Esophagus muscularis mucosa (tissue), 4 donors: ENCODE measurements at places on chromosomes 5 and 9. TPM values are rescaled to one million over a fixed set of nuclear protein-coding genes. Genes with fewer than 3 reads are reported as not detected.

DNA sequence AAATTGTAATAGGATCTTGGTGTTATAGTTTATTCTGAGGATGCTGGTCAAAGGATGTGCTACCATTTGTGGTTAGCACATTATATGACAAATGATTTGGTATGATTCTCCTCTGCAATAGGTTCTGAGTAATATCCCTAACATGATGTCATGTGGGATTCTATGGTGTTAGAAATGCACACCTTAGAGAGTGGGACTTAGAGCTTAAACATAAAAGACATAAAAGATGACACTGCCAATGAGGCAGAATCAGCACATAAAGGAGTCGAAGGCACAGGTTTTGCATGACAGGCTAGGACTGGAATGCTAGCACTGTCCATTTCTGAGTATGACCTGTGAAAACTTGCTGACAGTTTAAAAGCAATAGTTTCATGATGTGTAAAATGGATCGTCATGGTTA is 100.4 kb downstream of the OSTF1 start:
- DNase-seq, result no peak

DNA sequence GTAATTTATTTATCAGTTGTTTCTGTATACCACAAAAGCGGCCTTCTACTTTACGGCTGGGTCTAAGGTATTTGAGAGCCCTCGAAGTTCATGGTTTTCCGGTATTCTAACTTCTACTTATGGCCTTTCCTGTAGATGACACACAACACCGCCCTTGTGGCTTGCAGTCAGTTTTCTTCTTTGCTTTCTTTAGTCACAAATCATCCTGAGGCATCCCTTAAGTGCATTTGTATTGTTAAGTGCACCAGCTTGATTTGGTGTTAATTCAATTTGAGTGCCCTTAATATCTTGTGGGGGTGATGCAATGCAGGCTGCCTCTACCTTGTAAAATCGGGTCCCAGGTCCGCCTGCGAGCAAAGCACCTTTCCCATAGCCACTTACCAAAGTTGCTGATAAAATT is 511.9 kb downstream of the CCDC171 start:
- no peak for DNase-seq

DNA sequence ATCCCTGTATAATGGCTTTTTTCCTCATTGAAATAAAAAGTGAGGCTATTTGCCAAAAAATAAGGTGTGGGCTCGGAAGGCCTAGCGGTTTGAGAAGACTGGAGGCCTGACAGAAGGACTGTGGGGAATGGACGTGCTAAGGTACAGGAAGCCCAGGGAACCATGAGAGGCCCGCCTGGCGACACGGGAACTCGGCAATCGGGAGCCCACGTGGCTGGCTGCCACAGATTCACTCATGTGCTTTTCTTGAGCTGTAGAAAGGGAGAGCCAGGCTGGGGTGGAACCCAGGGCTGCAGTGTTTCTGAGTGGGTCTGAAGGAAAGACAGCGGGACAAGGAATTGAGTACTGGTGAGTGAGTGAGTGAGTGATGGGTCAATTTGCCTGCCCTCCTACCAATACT is 11.9 kb upstream of the DDX41 start:
- no peak for DNase-seq

DNA sequence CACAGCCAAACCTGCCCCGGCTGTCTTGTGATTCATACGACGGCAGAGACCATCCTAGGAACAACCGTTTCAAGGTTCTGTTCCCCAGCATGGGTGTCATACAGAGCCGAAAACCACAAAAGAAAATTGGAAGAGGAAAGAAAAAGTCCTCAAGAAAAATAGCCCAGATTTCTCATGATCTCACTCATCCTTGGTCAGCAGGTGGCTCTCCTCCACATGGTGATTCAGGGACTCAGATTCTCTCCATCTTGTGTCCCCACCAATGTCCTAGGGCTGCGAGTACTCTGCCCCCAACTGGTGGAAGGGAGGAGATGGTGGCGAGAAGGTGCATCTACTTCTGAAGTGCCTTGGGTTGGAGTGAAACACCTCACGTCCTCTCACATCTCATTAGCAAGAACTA is 25.6 kb downstream of the PDZD2 start:
- no peak for DNase-seq

DNA sequence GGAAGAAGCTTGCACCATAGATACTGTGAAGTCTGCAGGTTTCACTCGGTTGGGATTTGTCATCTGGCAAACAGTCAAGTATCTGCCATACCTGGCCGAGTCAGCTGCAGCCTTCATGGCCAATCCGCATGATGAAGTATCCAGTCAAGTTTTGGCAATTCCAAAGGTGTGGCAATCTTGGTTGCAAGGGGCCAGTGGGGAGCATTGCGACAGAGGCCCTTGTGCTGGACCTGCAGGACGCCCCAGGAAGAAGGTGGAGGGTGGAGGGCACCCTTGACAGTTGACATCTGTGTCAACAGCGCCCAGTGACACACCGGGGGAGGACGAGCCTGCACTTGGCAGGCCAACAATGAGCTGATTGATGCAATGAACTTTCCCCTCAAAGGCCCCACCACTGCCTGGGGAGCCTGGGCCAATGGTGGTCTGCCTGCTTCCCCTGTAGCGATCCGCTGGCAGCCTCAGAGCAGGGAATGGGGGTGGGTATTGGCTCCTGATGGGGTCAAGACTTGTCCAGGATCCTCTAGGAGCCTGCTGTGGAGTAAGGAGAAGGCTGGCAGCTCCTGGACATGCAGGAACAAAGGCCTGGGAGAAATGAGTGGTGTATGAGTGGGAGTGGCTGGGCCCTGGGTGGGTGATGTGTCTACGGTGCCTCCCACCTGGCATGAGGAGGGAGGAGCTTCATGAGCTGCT is 122.8 kb upstream of the PITX1 start:
- DNase-seq, result no peak

GRCh38 chr5:60722416-60722815 is 22.4 kb upstream of the DEPDC1B start:
- no peak for DNase-seq

The SLC36A2 gene
- not detected for total RNA-seq

The TRAF1 gene
- 7.1 TPM for total RNA-seq

The PDE4D gene
- total RNA-seq, result 87.0 TPM

DNA sequence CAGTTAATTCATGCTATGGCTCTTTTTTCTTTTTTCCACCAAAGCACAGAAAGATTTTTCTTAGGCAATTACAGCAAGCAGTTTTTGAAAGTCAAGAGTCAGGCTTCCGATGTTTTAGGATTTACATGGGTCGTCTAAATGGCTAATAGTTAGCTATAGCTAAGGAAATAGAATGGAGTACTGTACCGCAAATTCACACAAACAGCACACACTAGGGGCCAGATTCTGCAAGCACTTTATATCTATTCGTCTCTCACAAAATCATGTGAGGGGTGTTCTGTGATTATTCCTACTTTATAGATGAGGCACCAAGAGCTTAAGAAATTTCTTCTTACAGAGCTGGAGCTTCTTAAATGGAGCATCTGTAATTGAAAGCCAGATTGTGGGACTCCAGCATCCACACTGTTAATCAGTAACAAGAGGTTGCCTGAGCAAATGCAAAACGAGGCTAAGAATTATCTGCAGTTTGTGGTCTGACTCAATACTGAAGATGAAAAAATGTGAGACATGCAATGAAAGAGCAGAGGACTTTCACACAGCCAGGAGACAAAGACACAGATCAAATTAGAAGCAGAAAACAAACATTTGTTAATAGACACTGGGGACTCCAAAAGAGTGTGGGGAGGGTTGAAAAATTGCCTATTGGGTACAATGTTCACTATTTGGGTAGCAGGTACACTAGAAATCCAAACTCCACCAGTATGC is 62.7 kb upstream of the CTXN3 start:
- DNase-seq, result no peak
